ENCODE measurements at places on chromosomes 2 and 18. TPM values are rescaled to one million over a fixed set of nuclear protein-coding genes. Genes with fewer than 3 reads are reported as not detected.

The PDE11A gene
- 0.67 TPM for total RNA-seq

The MLPH gene
- 318 TPM for total RNA-seq

The SYT4 gene
- not detected for total RNA-seq

The TMEFF2 gene
- total RNA-seq = 0.34 TPM

The ASB18 gene
- 0.03 TPM for total RNA-seq

The ZAP70 gene
- not detected for total RNA-seq

The ABCG5 gene
- total RNA-seq = not detected

The PROC gene
- 4.6 TPM for total RNA-seq

The TTN gene
- total RNA-seq = under 0.01 TPM

The ACOXL gene
- total RNA-seq = not detected

The UGT1A1 gene
- 0.88 TPM for total RNA-seq

The QPCT gene
- total RNA-seq = 21.2 TPM

The CYP27A1 gene
- 0.32 TPM for total RNA-seq

The ASIC4 gene
- 0.14 TPM for total RNA-seq

The DHRS9 gene
- total RNA-seq = 3.5 TPM

The INPP5D gene
- total RNA-seq = 0.61 TPM

The UPP2 gene
- not detected for total RNA-seq

The TCF23 gene
- total RNA-seq = not detected

The ZNF142 gene
- 17.8 TPM for total RNA-seq

The CXCR1 gene
- not detected for total RNA-seq

The DUSP11 gene
- 39.0 TPM for total RNA-seq

The MAPK4 gene
- total RNA-seq = 0.20 TPM

The FKBP7 gene
- total RNA-seq = 9.7 TPM

The KCNIP3 gene
- 1.5 TPM for total RNA-seq

The CCDC68 gene
- total RNA-seq = 2.7 TPM

The RALBP1 gene
- 32.2 TPM for total RNA-seq

The HOXD1 gene
- 0.10 TPM for total RNA-seq

The HMSD gene
- not detected for total RNA-seq

The AQP12B gene
- not detected for total RNA-seq

The ZNF24 gene
- total RNA-seq = 12.3 TPM

The RAB31 gene
- 18.1 TPM for total RNA-seq

The CNDP1 gene
- total RNA-seq = not detected

The AMER3 gene
- not detected for total RNA-seq

The MIB1 gene
- total RNA-seq = 10.2 TPM

Measured in A549 treated with GW870086 at 1 μM for 4 hours (cell line).